Urinary bladder (tissue), 4 donors: ENCODE measurements at places on chromosomes 5 and 9.

- DNase-seq = no peak
Measured at GRCh38 chr5:111308951-111309350, 84.8 kb downstream of the CAMK4 start.

DNA sequence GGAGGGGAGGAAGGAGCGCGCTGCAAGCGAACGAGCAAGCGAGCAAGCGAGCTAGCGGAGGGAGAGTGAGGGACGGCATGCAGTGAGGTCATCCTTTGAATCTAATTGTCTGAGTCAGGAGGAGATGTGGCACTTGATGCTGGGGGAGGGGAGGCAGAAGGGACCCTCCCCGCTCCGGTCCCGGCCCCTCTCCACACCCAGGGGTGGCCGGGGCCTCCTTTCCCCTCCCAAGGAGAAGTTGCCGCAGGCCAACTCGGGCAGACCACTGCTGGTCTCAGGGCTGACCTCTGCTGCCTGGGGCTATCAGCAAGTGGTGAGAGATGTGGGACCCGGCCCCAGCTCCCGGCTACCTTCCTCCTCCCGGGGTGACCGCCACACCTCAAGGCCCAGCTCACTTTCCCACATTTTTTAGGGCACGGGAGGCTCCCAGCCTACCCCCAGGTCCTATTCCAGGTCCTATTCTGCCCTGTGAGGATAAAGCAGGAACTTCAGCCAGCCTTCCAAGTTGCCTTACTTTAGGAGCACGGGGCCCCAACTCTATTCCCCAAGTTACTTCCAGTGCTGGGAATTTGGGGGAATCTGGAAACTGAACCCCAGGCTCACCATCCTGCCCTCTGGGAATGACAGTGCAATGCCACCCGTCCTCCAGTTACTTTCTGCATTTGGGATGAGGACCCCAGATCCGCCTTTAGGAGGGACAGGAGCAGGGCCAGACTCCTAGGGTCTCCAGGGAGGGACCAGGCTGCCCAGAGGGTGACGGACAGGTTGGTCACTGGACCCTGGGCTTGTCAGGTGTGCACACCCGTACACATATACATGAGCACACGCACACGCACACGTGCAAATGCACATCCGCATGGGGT, 11.1 kb downstream of the CNTFR start:
- DNase-seq = no peak

DNA sequence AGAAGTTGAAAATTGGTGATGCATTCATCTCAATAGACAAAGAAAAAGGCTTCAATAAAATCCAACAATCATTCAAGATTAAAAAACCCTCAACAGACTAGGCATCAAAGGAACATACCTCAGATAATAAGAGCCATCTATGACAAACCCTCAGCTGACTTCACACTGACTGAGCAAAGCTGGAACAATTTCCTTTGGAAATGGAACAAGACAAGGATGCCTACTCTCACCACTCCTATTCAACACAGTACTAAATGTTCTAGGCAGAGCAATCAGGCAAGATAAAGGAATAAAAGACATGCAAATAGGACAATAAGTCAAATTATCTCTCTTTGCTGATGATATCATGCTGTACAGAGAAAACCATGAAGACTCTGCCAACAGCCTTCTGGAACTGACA, 1188.1 kb downstream of the DTWD2 start:
- DNase-seq = no peak

DNA sequence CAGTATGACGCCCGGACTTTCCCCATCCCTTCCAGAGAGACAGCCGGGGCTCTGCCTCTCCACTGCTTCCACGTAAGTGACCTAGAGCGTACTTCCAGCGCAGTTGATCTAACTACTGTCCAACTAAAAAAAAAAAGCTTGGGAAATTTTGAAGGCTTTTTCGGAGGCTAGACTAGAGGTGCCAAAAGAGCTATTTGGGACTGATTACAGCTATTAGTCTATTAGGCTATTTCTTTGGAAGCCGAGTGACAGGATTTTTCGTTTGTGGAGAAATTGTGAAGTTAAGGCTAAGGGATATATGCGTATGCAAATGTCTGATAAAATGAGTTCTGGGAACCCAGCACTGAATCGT, 1.5 kb downstream of the CCNO start:
- no peak for DNase-seq

GRCh38 chr5:130536691-130537090, 628.4 kb downstream of the HINT1 start:
- no peak for DNase-seq

- no peak for DNase-seq
Measured at GRCh38 chr5:1244976-1245375, 19.8 kb downstream of the SLC6A18 start.

GRCh38 chr5:132677191-132677590, 3.4 kb downstream of the IL4 start:
- no peak for DNase-seq

- no peak for DNase-seq
Measured at GRCh38 chr9:134632329-134632728, 9.3 kb upstream of the COL5A1 start.

- DNase-seq = no peak
Measured at GRCh38 chr5:154562244-154562880, 84.3 kb upstream of the HAND1 start.

- DNase-seq = no peak
Measured at GRCh38 chr9:4886698-4887097, 94.0 kb downstream of the RCL1 start.

DNA sequence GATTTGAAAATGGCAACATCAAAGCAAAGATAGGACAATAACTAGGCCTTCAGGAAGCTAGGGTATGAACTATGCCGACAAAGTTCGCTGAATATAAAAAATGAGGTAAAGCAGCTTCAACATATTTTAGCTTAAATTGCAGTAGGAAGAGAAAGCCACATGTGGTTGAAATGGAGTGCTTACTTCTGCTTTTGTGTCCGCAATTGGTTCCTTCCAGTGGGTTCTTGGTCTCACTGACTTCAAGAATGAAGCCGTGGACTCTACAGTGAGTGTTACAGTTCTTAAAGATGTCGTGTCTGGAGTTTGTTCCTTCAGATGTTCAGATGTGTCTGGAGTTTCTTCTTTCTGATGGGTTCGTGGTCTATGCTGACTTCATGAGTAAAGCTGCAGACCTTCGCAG, 95.2 kb downstream of the APTX start:
- no peak for DNase-seq

GRCh38 chr5:134371834-134372340, 518 bp downstream of the UBE2B start:
- DNase-seq = no peak

DNA sequence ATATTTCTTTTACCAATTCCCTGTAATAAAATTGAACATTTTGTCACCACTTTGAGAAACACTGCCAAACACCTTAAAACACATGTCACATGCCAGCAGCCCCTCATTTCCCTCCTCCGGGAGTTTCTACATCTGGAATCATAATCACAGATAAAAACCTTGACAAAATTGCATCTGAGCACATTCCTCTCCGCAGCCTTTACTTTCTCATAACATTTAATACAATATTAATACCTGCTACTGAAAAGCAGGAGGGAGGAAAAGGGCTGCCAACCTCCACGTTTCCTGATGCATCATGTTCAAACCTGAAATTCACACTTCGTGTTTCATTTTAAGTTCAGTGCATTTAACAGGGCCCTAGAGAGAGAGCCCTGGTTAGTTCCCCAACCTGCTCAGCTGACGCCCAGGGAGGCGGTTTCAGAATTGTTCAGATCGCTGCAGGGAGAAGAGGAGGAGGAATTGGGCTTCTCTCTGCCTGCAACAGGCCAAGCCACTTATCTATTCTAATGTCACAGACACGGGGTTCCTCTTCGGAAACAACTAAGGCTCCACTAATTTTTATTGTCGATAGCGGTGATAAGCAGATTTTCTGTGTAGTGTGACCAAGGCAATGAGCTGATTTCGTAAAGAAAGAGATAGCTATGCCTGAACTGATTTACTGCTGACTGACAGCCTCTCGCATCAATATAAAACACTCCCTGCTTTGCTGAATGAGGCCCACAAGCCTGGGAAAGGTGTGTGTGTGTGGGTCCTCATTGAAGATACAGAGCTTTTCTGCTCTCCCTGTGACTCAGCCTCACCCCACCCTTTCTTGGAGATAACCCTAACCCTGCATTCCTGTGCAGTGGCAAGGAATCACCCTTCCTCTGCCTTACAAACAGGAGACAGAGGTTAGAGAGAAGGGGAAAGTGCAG, 4.9 kb upstream of the LHX2 start:
- no peak for DNase-seq

GRCh38 chr5:38845526-38846378, at the start of gene OSMR:
OSMR (plus strand) TSS chr5:38846012; CDS start chr5:38869045, 23,033 bp downstream.
- peak; percentile 35 for DNase-seq

GRCh38 chr9:99725852-99726251, 95.8 kb upstream of the NR4A3 start:
- no peak for DNase-seq

DNA sequence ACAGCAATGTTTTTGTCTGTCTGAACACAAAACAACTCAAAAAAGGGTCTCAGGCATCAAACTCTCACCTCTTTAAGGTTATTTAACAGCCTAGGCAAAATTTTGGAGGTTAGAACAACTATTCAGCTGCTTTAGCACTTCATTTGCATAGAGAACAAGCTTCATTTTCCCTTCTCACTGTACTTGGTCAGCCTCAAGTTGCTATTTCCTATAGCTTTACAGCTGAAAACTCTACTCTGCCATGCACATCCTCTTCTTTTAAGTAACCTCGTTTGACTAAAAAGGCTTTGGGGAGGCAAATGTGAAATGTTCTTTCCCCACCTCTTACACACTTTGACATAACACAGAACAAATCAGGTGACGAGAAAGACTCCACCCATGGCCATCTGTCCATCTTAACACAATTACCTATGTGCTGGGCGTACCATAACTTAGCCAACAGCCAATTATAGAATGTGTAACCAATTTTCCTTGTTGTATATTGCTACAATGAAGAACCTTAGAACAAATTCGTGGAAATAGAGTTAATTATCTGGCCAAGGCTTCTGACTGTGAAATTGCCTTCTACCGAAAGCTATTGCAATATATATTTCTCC, 195.7 kb downstream of the DCP2 start:
- DNase-seq = no peak

DNA sequence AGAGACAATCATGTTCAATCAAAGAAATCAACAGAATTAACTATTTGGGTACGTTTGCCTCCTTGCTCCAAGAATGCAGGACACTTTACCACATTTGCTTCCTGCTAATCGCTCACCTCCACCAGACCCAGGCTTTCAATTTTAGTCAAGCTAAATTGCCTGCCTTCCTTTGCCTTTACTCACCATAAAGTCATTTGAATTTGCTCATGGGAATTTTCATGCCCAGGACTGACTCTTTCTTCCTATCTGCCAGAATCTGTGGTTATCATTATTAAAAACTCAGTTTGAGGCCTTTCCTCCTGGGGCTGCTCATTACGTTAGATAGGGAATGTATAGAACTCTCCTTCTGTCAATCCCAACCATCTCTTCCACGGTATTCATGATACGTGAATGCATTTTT, 1935.3 kb upstream of the WWC1 start:
- no peak for DNase-seq

DNA sequence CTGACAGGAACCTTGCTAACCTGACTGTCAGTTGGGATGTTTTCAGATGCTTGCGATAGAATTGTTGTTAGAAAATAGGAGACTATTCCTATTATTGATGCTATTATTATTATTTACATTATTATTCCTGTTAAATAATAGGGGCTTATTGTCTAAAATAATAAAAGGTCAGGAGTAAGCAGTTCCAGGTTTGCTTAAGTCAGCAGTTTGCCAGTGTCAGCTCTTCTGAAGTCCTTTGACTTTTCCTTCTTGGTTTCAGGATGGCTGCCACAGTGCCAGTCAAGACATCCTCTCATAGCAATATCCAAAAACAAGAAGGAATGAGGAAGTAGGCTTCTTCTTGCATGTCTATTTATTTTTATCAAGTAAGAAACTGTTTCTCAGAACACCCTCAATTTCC, 141.7 kb upstream of the MARCHF11 start:
- DNase-seq = no peak

GRCh38 chr5:149747141-149747832, 17.2 kb downstream of the PPARGC1B start:
- peak; percentile 71 for DNase-seq

GRCh38 chr5:66969963-66970362, 226.6 kb downstream of the CD180 start:
- no peak for DNase-seq

DNA sequence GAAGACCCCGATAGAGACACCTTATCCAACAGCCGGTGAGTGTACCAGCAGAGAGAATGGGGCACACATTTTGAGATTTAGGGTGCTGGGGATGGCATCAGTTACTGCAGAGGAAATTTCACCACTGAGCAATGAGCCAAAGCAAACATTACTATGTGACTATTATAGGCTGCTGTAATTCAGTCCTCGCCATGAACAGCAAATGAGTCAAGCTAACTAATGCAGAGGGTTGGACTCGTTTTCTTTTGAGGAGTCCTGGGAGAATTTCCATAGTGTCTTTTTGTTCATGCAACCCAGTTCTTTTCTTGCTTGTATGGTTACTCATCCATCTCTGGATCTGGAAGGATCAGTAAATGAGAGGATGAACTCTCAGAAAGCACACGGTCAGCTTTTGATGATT, 323.8 kb downstream of the PSAT1 start:
- DNase-seq = no peak

- DNase-seq = no peak
Measured at GRCh38 chr9:565528-565927, 276.0 kb upstream of the DMRT1 start.

GRCh38 chr9:137454145-137454596, 5.0 kb downstream of the NSMF start:
- no peak for DNase-seq

DNA sequence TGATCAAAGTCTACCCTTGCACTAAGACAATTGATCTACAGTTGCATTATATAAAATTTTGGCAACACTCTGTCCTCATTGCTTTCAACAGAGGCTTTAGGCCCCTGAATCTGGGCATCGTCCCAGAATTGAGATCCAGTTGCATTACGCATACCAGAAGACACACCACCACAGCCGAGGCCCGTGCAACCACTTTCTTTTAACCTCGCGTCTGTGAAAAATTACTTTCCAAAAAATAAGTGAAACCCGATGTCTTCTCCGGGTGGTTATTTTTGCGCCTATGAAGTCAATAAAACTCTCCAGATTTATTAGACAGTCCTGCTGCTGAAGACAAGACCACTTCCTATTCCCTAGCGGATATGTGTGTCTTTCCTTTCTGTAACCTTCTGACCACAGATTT, 52.1 kb upstream of the NFIB start:
- DNase-seq = peak; percentile 65

DNA sequence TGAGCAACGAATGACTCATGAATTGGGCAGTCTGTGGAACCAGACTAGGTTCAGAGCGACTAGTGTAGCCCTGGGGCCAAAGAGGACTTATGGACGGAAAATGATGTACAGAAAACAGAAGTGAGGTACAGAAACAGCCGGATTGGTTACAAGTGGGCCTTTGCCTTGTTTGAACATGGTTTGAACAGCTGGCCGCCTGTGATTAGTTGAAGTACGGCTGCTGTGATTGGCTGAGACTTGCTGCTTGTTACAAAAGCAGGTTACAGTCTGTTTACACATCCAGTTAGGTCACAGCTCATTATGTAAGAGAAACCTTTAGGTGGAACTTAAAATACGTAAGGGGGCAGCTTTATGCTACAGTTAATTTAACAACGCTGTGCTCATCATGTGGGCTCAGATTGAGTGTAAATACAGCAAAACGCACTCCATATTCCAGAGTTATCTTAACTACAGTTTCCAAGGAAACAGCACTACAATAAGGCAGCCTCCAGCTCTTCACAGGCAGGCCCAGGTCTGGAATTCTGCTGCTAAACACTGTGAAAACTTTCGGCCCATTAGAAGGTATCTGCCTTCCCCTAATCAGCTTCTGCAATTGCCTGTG, 6.5 kb downstream of the AMACR start:
- no peak for DNase-seq

- DNase-seq = no peak
Measured at GRCh38 chr9:104319198-104319597, 184.9 kb upstream of the OR13F1 start.
